T-helper 22 cell (primary cell): ENCODE measurements at places on chromosomes 3 and 15.
A peak's percentile ranks its signal among the peaks of the same experiment; 100 is the strongest.

DNA sequence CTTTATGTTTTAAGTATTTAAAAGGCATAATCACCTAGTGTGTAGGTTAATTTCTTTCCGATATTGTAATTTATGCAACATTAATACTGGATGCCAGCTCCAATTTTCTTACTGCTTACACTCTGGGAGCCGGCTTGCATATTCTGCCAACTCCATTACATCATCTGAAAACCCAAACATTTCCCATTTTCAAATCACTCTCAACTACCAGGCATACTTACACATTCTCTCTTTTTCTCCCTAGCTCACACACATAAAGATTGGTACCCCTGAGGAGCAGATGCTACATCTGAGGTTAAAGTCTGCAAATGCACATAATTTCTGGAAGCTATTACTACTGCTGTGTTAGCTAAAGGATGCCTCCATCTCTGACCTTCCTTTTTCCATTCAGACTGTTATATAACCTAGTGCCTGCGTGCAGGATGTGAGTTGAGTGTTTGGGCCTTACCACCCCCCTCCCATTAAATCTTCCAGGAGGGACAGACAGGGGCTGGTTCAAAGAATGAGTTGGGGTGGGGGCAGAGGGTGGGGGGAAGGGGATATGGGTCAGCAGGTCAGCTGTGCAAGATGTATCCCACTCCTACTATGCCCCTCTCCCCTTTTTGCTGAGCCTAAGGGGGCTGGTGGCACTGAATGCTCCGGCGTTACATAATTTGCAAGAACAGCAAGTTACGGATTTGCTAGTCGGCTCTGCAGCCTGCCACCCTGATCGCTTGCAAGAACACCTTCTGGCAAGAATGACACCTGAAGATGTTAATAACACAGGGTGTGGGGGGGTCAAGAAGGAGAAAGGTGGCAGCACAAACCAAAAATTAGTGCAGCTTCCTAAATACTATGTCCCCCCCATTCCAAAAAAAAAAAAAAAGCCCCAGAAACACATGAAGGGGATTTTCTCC, 2.5 kb downstream of the RORA start:
- no peak for DNase-seq

GRCh38 chr15:66851311-66852063, 149.5 kb downstream of the SMAD6 start:
- peak; percentile 25 for DNase-seq

DNA sequence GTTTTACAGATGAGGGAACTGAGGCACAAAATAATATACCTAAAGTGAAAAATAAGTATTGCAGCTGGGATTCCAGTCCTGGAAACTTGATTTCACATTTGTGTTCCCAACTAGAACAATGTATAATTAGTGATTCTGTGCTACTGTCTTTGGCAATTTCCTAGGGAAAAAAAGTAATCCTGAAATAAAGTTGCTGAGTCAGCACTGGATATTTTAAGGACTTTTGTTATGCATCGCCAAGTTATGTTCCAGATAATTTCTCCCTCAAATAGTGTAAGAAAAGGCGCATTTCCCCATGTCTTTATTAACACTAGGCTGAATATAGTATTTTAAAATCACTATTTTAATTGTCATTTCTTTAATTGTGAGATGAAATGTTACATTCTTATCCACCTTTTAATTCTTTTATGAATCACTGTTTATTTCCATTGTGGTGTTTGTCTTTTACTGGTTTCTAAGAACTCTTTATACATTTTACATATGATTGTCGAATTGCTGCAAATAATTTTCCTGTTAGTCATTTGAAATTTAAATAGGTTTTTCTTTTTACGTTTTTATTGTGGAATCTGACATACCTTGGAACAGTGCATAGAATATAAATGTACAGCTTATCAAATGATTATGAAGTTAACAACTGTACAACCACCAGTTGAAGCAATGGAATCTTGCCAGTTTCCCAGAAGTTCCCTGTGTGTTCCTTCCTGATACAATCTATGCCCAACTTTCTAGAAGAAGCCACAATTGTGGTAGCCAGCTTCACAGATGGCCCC, 56.6 kb downstream of the SH3GL3 start:
- DNase-seq, result no peak

- no peak for DNase-seq
Observed at GRCh38 chr3:31482493-31483200, 50.1 kb upstream of the STT3B start.

- DNase-seq, result no peak
Observed at GRCh38 chr3:99365396-99365795, 273.0 kb upstream of the COL8A1 start.

- DNase-seq, result no peak
Observed at GRCh38 chr3:117735481-117736101, 1026.0 kb downstream of the TUSC7 start.

- DNase-seq, result no peak
Observed at GRCh38 chr3:13894096-13894806, 14.4 kb upstream of the WNT7A start.

GRCh38 chr3:86481031-86481430, 509.9 kb downstream of the VGLL3 start:
- no peak for DNase-seq

GRCh38 chr3:105523501-105523900, 156.8 kb downstream of the ALCAM start:
- DNase-seq, result no peak

DNA sequence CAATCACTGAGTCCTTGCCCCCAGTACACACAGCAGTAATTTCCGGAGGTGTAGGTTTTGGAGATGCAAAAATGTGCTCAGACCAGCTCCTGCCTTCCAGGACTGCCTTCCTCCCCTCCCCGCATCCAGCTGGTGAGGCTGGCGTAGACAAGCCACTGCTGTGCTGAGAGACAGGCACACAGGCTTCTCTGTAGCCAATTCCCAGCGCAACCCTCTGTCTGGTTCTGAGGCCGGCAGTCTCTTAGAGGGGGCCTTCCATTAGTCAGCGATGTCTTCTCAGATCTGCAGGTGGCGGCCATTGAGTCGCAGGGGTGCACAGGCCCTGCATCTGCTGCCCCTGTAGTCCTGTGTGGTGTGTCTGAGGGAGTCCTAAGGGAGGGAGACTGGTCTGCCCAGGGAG, 114.4 kb downstream of the DNAJB8 start:
- DNase-seq, result no peak
